Omental fat pad (tissue), 4 donors: ENCODE measurements at places on chromosomes 4 and X. TPM values are rescaled to one million over a fixed set of nuclear protein-coding genes. Genes with fewer than 3 reads are reported as not detected.

GRCh38 chrX:74656079-74656745, 41.8 kb upstream of the RLIM start:
- DNase-seq, result no peak

DNA sequence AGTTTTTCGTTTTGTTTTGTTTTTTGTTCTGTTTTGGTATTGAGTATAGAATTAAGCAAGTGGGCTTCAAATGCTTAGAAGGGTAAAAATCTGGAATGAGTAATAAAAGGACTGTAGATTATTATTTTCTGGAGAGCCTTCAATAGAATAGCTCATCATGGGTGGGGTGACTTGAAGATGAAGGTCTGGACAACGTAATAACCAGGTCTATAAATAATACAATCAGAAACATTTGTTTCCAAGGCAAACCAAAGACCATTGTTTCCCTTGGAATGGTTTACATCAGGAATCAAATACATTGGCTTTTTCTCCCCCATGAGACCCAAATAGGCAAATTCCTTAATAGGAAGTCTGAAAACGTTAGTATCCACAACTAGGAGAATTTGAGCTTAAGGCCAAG, 721.6 kb downstream of the RPA4 start:
- no peak for DNase-seq

- DNase-seq, result no peak
These were observed 255.7 kb downstream of the TMEM47 start for GRCh38 chrX:34401411-34401810.

GRCh38 chrX:41718481-41719235, 5.3 kb upstream of the GPR82 start:
- no peak for DNase-seq

DNA sequence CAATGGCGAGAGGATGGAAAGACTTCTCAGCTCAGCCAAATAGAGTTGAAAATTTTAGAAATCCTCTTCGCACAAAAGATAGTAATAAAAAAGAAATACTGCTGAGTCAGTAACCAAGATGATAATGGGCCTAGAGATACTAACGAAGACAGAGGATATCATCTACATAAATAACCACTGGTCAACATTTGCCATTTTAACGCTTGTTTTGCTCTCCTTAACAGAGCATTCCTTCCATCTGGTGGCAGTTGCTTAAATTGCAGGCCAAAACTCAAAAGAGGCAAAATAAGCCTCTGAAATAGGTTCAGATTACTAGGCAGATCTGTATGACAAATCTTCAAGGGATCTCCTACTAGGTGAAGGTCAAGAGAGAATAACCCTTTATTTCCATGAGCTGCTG, 51.7 kb upstream of the MCF2 start:
- no peak for DNase-seq

GRCh38 chrX:40987413-40987812, 97.8 kb upstream of the USP9X start:
- DNase-seq, result no peak

- no peak for DNase-seq
These were observed 935.6 kb downstream of the PDHA2 start for GRCh38 chr4:96775501-96775900.

GRCh38 chr4:88759895-88760290, 62.3 kb upstream of the NAP1L5 start:
- DNase-seq, result no peak

DNA sequence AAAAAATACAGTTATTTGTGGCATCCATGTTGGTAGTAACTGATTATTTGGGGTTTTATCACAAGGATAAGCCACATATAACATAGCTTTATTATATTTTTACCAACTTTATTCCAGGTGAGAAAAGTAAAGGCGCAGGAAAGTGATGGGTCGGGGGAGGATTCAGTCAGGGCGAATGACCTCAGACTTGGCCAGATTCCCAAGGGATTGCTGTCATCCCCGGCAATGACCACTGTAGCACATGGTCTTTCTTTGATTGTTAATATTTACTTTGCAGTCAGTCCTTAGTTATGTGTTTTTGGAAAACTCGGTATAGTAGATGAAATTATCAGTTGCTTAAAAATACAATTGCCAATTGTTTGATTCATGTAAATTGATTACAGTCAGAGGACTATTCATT, 17.6 kb downstream of the GRIA3 start:
- DNase-seq, result no peak

RPA4 gene
- 5.6 TPM for total RNA-seq

SATL1 gene
- not detected for total RNA-seq

USP51 gene
- 1.6 TPM for total RNA-seq

PYURF gene
- 79.6 TPM for total RNA-seq

SNX12 gene
- 53.4 TPM for total RNA-seq
